ENCODE measurements at places on chromosomes 3 and 15.

GRCh38 chr3:127644641-127645370 lies 15.8 kb downstream of the PODXL2 start:
- DNase-seq: no peak

DNA sequence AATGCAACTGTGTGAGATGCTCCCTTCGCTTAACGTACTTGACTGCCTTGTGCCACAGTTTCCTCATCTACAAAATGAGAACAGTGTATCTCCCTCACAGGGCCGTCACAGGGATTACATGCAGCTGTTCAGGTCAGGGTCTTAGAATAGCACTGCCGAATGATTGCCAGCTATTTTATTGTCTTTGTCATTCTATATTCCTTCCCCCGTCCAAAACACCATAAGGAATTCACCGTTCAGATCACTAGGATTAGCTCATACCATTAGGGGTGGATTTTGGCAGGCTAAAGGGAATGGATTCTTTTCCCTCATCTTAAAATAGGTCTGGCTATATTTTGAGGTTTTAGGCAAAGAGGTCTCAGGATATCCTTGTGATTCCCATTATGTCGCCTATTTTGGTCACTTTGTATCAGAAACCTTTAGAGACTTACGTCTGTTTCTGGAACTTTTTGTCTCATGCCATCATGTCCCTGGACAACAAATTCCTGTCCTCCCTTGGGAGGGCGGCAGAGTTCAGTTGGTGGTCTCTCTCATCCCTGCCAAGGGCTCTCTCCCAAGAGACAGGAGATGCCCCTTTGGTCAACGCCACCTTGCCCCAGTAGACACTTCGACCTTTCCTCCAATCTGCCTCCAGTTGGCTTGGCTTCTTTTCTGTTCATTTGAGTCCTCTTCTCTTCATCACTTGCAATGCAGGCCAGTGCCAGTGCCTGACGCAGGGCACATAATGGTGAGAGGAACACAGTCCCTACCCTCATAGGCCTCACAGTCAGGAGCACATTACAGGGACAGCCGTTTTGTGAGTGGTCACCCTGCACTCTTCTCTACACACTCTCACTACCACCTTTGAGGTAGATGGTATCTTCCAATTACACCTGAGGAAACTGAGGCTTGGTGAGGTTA lies 171.6 kb upstream of the BHLHE40 start:
- no peak for DNase-seq

GRCh38 chr3:155102329-155102728 lies 22.2 kb downstream of the MME start:
- DNase-seq: no peak

GRCh38 chr3:11290743-11291680 lies 18.8 kb downstream of the ATG7 start:
- peak; percentile 15 for DNase-seq

GRCh38 chr3:140505213-140505612 lies 172.7 kb upstream of the TRIM42 start:
- no peak for DNase-seq

GRCh38 chr15:32981536-32981935 lies 213.0 kb downstream of the FMN1 start:
- DNase-seq: no peak

DNA sequence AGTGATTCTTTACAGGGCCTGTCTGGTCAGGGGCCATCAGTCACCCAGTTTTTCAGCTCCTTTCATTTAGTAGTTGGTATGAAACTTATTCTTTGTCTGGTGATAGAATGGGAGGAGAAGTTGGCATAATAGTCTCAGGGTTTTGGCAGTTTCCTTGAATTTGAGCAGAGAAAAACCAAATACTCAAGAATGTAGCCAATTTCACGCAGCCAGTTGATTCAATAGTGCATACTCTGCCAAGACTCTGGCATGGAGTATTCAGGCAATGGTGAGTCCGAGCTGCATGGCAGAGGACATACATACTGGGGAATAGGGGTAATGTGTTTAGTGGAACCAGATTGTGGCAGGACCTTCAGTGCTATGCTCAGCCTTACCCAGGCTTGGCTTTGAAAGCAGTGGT lies 118.3 kb downstream of the GALK2 start:
- no peak for DNase-seq

GRCh38 chr3:187689984-187690383 lies 12.4 kb downstream of the RTP2 start:
- no peak for DNase-seq

DNA sequence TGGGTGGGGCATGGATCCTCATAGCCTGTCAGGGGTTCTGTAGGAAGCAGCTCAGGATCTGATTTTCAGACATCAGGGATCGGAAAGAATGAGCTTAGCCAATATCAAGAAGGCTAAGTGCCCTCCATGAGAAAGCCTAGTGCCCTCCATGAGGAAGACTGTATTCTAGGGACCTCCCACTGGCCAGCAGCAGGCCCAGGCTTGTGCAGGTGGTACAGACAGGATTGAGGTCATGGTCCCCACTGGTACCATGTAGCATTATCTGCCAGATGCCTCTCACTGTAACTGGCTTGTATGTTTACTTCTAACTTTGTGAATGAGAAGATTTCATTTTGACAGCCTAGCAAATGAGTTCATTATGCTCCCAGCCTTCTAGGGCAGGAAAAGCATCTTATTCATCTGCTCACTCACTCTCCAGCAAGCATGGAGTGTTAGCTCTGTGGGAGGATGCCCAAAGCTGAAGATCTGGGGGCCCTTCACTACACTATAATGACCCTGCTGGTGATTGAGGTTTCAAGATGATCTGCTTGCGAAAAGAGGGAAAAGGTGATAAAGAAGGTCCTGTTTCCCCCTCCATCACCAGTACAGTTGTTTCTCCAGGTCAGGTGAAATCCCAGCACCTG lies 7.5 kb downstream of the EPHB1 start:
- no peak for DNase-seq

DNA sequence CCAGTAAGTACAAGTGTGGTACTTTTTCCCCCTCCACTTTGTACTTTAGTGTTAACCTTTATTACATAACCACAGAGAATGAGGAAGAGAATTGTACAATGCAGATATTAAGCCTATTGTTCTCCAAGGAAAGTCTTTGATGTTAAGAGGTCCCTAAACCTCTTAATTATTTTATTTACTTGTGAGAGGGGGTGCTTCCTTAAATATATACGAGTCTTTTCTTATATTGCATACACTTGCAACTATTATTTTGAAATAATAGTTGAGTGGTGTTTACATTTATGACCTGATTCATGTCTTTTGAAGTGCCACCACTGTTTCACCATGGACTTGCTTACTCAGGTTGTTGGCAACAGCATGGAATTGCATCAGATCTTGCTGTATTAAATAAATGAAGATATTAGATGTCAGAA lies 10.1 kb downstream of the USP3 start:
- DNase-seq: no peak

GRCh38 chr3:194105292-194105691 lies 30.7 kb upstream of the HES1 start:
- no peak for DNase-seq

GRCh38 chr15:58532126-58532525 lies 100.3 kb downstream of the LIPC start:
- DNase-seq: no peak

GRCh38 chr3:168060317-168060716 lies 35.4 kb downstream of the GOLIM4 start:
- no peak for DNase-seq

GRCh38 chr3:129119365-129120100 lies 2.1 kb downstream of the RAB43 start:
- no peak for DNase-seq

- DNase-seq: no peak
These were observed 61.6 kb downstream of the DPH6 start for GRCh38 chr15:35484231-35484945.

GRCh38 chr15:45118996-45119395 lies 4.9 kb downstream of the DUOXA2 start:
- no peak for DNase-seq

DNA sequence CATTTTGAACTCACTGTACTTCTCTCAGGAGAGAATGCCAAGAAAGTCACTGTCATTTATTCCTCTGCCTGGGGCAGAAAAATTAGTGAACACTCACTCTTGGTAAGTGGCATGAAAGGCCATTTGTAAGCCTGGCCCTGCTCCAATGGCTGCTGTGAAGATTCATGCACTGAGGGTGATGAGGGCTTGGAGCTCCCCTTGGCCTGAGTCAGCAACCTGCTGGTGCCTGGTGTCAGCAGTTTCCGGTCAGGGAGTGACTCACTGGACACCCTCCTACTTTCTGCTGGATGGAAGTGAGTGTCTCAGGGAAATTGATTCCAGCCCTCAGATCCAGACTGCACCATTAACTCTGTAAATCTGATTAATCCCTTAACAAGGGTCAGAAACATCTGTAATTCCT lies 37.6 kb downstream of the TRA2B start:
- DNase-seq: no peak

GRCh38 chr3:171315101-171315500 lies 145.1 kb downstream of the TNIK start:
- DNase-seq: no peak

DNA sequence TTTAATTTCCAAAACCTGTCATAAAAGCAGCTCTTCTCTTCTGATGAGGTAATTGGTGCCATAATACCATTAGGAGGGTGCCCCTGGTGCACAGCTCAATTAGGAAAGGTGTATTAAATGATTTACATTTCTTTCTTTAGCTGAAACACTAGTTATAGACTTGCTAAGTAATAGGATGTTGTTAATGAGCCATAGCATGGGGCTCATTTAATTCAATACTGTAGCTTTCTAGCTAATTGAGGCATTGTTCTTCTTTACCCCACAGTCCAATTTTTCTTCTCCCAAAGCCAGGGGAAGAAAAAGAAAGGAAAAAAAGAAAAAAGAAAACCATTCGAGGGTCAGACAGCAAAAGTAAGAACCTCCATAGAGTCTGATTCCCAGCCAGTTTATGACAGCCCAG lies 164.0 kb upstream of the HES1 start:
- DNase-seq: no peak

- no peak for DNase-seq
These were observed 38.8 kb downstream of the AKAP13 start for GRCh38 chr15:85419161-85419560.

- DNase-seq: no peak
These were observed 314.0 kb downstream of the KBTBD8 start for GRCh38 chr3:67312155-67312554.

DNA sequence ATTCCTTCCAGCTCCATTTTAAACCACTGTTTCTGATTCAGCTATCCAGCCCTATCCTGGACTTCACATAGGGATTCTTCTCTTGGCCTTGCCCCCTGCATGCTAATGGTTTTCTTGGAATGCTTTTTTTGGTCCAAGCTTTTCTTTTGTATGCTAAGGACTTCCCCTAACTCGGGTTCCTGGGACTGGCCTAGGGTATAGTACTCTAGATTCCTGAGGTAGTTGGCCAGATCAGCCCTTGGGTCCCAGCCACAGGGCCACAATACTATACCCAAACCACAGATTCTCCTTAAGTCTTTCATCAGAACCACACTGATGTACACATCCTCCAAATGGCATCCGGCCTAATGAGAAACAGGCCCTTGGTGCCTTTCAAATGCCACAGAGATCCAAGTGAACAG lies 2.8 kb downstream of the FYCO1 start:
- no peak for DNase-seq

DNA sequence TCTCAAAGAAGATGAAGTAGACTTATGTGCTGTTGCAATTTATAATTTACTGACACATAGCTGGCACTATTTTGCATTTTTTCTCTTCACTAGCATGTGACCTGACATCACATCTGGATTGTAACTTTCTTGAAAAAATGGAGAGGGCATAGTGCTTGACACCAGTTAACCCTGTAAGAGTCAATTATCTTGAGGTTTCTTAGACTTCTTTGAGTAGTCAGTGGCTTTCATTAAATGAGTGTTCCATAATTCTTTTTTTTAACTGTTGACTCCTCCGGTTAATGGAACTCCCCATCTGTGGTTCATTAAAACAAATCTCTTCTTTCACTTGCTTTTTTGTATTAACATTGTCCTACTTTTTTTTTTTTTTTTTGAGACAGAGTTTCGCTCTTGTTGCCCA lies 16.9 kb upstream of the PRKCI start:
- no peak for DNase-seq

DNA sequence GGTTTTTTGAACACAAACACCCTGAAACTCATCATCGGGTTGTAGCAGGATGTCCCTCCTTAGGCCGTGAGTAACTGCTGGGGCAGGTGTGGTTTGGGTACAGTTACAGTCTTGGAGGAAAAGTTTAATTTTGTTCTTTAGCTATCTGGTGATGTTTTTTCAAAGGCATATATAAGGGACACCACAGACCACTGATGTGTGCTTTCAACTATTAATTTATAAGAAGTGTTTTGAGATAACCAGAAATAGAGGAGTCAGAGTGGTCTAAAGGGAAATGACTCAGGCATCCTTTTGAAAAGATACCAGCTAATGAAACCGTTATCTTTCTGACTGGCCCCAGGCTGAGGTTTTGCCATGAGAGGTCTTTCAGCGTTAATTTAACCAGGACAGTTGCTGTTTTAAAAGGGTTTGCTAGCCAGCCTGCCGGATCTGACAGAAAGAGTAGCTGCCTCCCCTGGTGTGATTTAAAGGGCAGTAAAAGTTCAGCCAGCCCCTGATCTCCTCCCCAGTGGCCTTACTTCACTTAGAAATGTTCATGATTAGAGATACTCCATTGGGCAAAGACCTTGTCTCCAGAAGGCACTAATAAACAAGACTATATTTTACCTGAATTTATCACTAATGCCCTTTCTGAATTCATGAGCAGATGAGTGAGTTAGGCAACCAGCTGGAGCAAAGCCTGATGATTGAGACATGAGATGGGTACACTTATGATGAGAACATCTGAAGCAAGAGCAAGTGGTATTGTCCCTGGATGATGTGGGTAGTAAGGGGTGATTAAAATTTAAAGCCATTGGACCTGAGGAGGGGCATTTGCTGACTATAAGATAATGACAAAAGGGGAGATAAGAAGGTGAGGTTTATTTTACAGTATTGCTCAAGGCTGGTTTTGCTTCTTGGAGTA lies 482.5 kb upstream of the TBL1XR1 start:
- no peak for DNase-seq

DNA sequence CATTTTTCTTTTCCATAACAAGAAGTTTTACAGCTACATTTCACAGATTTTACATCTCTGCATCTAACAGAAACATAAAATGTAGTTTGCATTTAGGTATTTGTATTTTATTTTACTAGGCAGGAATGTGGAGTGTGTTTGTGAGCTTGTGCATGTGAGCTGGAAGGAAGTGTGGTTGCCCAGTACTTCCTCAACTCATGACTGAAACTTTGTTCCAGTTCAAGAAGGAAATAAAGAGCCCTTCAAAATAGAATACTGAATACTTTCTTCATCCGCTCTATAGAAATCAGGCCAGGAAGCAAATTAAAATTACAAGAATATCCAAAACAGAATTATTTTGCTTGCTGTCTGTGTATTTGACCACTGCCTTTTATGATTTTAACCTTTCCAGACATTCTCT lies 81.3 kb downstream of the CHL1 start:
- DNase-seq: no peak

- no peak for DNase-seq
These were observed 18.5 kb downstream of the SNUPN start for GRCh38 chr15:75606711-75607699.

- no peak for DNase-seq
These were observed 65.3 kb upstream of the NANOGP8 start for GRCh38 chr15:35150361-35150760.

GRCh38 chr3:31988271-31988670 lies 6.7 kb downstream of the ZNF860 start:
- no peak for DNase-seq
